ENCODE measurements at places on chromosomes 6 and 20.

- no peak for DNase-seq
Measured at GRCh38 chr6:1267790-1268762, 43.8 kb upstream of the FOXQ1 start.

DNA sequence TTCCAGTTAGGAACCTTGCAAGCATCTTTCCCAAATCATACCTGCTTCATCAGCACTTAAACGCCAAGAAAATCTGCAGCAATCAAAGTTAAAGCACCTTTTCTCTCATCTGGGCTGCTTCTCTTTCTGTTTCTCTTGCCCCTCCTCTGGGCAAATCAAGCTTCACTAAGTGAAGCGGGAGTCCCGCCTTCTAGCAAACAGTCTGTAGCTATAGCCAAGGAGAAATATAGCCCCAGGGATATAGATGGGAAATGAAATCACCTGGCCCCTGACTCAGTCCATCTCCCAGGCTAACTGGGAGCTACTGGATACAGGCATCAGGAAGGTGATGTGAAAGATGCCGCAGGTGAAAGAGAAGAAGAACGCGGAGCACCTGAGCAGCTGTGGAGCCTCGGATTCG lies 481.9 kb downstream of the C6orf118 start:
- DNase-seq, result no peak

GRCh38 chr6:35675871-35676459 lies 12.8 kb downstream of the FKBP5 start:
- DNase-seq, result no peak

- no peak for DNase-seq
Measured at GRCh38 chr6:19803331-19804204, 33.6 kb upstream of the ID4 start.

DNA sequence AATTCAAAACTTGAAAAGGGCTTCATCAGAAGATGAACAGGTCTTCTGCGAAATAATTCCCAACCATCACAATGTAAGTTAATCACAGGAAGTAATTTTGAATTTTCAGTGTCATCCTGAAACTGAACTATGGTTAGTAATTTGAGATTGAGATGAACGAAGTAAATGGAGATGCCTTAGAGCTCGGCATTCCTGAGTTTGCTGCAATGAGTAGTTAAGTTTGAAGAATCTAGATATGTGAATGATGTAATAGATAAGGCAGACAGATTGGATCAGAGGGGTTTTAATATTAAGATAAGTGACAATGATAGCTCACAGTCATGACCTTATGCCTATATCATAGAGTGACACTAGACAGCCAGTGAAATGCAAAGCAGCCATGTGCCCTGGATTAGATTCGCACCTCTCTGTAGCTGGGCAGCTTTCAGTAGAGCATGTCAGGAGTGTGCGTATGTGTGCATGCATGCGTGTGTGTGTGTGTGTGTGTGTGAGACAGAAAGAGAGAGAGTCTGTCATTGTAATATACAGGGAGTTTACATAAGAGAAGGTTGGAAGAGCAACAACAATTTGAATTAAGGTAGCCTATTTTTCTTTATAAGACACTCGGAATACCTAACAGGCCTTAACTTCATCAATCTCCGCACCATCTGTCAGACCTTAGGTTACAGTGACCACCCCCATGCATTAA lies 233.0 kb downstream of the GMPR start:
- peak; percentile 7 for DNase-seq

GRCh38 chr6:156698239-156699016 lies 78.8 kb upstream of the ARID1B start:
- no peak for DNase-seq

- DNase-seq, result no peak
Measured at GRCh38 chr6:7067305-7067704, 40.5 kb upstream of the RREB1 start.

DNA sequence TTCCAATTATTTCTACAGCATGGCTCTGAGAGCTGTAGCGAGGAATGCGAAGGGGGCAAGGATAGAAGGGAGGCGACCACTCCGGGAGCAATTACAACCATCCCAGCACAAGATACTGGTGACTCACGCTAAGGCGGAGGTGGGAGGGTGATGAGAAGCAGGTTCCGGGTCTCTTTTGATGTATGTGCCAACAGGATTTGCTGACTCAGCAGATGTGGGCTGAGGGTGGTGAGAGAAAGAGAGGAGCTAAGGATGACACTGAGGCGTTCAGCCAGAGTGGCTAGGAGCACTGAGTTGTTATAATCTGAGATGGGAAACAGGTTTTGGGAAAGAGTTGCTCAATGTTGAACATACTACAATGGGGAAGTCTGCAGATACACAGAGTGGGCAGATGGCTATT lies 9.3 kb upstream of the TXNDC5 start:
- DNase-seq, result no peak

DNA sequence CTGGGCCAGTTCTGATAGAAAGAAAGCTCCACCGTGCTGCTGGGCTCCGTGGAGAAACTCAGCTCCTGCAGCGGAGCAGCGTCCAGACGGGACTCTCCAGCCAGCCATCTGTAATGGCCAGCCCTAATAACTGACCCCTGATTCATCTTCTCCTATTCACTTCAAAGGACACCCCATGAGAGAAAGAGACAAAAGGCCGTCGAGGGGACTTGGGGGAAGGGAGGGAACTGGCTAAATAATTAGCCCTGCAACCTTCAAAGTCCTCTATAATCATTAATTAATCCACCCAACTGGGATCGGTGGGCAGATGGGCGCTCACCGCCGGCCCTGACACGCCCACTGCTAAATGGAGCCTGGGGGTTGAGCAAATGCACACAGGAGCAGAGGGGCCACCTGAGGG lies 512.4 kb downstream of the CD83 start:
- DNase-seq, result no peak

DNA sequence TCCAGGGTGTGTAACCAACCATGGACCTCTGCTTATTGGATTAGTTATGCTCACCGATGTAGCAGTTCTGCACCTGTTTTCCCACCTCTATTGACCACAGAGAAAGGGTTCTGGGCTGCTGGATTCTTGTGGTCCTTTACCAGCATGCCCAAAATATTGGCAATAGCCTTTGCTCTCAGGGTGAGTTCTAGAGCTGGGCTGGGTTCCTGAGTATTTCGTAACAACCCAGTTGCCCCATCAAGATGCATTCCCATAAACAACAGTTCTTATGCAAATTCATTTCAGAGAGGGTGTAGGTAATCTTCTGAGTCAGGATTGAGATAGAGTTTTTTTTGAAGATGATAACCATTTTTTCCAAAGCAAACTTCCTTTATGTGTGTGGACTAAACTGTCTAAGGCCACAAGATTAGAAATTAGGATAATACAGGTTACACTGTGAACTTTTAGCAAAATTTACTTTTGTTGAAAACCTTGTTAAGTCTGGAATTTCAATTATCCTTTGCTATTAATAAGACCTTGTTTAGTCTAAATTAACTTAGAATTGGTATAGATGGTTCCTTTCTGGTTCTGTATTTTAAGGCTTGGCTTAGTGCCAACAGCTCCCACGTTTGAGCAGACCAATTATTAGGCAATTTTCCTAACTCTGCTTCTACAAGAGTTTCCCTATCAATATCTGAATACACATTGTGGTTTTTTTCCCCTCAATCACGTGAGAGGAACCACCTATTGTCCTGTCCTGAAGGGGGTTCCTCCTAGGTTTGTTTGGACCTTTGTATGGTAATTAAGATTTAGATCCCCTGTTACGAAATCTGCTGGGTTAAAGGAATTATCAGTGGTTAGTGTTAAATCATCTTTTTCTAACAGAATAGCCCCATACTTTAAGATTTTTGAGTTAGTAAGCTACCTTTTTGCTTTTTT lies 46.1 kb downstream of the TBX18 start:
- peak; percentile 68 for DNase-seq

DNA sequence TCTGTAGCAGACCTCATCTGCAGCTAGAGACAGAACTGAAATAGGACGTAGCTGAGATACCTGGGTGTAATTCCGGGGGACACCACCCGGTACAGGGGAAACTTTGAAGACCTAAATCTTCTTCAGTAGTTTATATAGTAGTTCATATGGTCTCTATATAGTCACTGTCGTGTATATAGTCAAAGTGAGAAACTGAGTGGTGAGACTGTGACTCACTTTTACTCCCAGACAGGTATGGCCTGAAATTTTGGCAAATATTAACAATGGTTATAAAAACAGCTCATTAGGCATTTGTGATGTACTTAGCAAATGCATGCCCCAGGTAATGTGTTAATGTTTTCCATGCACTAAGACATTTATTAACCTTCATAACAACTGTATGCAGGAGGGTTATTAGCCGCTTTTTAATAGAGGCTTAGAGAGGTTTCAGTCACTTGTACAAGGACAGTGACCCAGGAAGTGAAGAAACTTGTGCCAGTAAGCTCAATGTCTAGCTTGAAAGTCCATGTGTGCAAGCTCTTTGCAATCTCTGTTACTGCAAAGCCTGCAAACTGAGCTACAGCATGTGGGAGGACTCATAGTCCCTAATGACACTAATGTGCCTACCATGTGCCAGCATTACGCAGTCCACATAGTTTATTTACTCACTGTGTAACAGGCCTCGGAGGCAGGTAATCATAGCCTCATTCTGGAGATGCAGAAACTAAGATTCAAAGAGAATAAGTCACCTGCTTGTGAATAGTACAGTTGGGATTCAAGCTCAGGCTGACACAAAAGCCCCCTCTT lies 165.4 kb upstream of the CHD6 start:
- no peak for DNase-seq

GRCh38 chr20:48604426-48604825 lies 223.4 kb downstream of the PREX1 start:
- no peak for DNase-seq

DNA sequence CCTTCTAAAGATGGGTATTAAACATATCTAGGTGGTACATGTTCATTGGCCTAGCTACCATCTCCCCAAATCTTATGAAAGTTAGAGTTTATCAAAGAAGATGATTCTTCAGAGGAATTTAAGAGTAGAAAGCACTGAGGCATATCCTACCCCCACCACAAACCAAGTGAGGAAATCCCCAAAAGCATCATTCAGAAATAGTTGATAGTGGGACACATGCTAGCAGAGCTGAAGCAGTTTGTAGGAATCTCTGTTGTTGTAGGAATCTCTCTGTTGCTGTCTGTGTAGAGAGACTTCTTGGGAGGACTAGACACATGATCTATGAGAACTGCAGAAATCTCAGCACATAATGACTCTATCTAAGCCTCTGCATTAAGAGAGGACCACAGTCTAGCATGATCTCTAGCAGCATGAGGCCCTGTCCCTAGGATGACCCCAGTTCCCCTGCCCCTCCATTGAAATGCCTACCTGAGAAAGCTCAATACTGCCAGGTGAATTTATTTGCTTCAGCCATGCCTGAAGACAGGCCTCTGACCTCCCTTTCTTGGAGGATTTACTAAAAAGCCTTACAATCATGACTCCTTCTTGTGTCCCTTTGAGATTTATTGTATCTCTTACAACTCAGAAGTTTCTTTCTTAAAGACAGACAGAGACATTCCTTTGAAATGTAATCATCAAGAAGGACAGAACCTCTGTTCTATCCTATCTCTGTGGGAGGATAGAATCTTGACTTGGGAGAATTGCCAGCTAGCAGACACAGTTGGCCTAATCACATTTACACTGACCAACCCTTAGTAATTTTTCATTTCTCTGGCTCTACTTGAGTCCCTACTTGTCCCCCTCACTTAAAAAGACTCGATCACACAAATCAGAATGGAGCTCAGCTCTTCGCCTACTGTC lies 582.4 kb downstream of the PHF3 start:
- no peak for DNase-seq

DNA sequence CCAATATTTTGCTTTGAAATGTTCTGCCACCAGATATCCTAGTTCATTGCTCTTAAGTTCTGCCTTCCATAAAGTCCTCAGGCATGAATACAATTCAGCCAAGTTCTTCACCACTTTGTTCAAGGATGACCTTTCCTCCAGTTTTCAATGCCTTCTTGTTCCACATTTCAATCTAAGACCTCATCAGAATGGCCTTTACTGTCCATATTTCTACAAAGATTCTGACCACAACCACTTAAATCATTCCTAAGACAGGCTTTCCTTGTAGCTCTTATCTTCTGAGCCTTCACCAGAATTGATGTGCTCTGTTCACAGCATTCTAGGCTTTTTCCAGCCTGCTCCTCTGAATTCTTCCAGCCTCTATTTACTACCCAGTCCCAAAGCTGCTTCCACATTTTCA lies 319.0 kb downstream of the HACE1 start:
- DNase-seq, result no peak

GRCh38 chr20:13913131-13913530 lies 77.3 kb downstream of the SEL1L2 start:
- no peak for DNase-seq

DNA sequence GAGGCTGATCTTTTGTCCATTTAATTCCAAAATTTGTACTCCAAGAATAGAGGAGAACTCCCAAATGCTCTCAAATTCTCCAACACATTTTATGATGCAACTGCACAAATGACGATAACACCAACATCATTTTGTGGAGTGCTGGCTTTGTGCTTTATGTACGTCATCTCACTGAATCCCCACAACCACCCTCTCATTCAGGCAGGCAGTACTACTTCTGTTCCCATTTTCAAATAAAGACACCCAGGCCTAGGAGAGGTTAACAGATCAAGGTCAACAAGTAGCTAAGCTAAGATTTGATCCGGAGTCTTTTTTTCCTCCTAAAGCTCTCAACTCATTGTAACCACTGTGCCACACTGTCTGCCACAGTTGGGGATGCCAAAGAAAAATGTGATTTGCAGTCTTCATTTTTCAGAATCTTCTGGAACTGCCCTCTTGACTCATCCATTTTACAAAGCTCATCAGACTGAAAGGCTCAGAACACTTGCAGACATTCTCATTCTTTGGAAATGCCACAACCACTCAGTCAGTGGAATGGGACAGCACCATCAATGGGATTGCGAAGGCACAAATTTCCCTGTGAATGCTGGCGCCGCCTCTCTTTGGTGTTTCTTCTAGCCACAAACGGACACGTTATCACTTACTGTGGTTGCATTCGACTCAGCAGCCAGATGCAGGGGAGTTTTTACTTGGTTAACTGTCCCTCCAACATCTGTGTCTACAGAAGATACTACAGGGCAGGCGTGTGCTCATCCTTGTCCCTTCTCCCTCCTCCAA lies 184.4 kb downstream of the GJA10 start:
- DNase-seq, result no peak

GRCh38 chr20:40604416-40604815 lies 84.6 kb downstream of the MAFB start:
- no peak for DNase-seq

- no peak for DNase-seq
Measured at GRCh38 chr6:80445751-80446150, 339.3 kb downstream of the BCKDHB start.

Data from myocyte (in vitro differentiated cells).